Right ventricle myocardium inferior (tissue), 1 donor: ENCODE measurements at places on chromosomes 1 and 21. TPM values are rescaled to one million over a fixed set of nuclear protein-coding genes. Genes with fewer than 3 reads are reported as not detected.

GRCh38 chr1:230868736-230869385 is 540 bp upstream of the C1orf198 start:
- peak; percentile 79 for DNase-seq

DNA sequence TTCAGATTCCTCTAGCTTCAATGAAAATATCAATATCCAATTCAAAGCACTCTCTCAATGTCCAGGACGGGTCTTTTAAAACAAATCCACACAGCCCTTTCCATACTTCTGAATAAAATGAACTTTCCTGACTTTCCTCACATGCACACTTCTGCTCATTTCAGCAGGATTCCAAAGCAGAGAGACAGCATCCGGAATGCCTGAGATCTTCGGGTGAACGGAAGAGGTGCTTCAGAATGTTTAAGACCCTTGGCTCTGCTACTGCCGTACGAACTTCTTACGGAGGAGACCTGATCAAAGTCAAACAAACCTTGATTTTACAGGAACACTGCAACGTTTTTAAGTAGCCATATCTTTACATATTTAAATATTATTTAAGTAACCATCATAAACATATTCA is 245.7 kb downstream of the PTBP2 start:
- no peak for DNase-seq

- no peak for DNase-seq
Measured at GRCh38 chr1:147550302-147550937, 9.1 kb downstream of the BCL9 start.

DNA sequence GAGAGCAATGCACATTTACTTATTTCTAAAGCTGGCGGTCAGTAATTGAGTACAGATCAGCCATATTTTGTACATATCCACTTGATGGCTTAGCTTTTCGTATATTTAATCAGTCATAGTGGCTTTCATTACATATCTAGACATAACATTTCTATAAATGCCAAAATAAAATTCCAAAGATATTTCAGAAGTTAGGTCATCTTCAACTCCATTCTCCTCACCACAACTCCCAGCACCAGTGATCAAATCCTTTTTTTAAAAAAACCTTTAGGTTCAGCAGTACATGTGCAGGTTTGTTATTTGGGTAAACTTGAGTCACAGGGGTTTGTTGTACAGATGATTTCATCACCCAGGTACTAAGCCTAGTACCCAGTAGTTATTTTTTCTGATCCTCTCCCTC is 53.9 kb upstream of the GNG4 start:
- DNase-seq, result no peak

- no peak for DNase-seq
Measured at GRCh38 chr1:145717833-145718232, 1.5 kb upstream of the CD160 start.

GRCh38 chr1:79422726-79423125 is 416.2 kb upstream of the ADGRL4 start:
- DNase-seq, result no peak

GRCh38 chr1:226355016-226355415 is 46.1 kb upstream of the LIN9 start:
- DNase-seq, result no peak

Gene FNBP1L
- total RNA-seq, result 24.8 TPM
